ENCODE measurements at places on chromosomes 12 and 14.

DNA sequence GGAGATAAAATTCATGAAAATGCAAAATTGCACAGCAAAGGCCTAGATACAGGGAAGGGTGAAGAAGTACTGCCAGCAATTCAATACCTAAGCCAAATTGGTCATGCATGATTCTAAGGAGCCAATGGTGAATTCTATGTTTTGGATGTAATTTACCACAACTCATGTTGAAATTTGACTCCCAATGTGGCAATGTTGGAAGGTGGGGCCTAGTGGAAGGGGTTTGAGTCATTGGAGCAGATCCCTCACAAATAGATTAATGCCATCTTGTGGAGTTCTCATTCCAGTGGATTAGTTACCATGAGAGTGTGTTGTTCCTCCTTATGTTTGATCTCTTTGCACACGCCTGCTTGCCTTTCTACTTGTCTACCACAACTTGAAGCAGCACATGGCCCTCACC, 194.0 kb upstream of the ALG10 start:
- no peak for DNase-seq

GRCh38 chr12:115930336-115930735, 347.2 kb downstream of the MED13L start:
- no peak for DNase-seq

- no peak for DNase-seq
These were observed 187.1 kb downstream of the KICS2 start for GRCh38 chr12:64034901-64035576.

DNA sequence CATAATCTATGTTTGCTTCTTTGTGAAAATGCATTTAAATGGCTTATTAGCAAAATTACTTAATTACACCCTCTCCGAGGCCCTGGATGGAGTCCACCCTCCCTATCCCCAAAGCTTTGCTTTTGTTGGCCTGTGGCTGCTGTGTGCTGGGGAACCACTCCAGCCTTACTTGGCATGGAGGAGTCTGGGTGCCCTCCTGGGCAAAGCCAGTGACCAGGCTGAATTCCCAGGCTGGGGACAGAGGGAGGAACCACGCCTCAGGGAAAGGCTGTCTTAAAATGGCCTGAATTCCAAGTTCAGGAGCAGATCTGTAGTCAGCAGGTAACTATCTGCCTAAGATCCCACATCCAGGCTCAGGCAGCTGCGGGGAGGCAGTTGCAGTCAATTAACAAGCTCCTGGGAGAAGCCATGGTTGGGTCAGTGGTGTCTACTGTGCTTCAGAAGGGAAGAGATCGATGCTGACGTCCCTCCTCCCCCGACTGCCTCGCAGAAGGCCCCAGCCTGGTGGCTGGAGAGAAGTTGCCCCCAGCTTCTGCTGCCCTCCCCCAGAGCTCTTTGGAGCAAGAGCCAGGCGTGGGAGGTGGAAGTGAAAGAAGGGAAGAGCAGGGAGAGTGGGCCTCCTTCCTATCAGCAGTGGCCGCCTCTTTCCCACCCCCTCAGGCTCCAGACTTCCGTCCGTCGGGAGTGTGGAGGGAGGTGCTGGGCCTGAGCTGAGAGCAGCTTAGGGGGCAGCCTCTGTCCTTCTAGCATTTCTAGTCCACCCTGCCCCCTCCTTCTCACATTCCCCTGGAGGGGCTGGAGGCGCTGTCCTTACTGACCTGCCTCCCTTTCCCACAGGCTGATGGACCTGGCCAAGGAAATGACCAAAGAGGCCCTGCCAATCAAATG, 11.3 kb downstream of the VASH1 start:
- no peak for DNase-seq

GRCh38 chr14:90062127-90062794, 467 bp downstream of the KCNK13 start:
- DNase-seq = no peak

DNA sequence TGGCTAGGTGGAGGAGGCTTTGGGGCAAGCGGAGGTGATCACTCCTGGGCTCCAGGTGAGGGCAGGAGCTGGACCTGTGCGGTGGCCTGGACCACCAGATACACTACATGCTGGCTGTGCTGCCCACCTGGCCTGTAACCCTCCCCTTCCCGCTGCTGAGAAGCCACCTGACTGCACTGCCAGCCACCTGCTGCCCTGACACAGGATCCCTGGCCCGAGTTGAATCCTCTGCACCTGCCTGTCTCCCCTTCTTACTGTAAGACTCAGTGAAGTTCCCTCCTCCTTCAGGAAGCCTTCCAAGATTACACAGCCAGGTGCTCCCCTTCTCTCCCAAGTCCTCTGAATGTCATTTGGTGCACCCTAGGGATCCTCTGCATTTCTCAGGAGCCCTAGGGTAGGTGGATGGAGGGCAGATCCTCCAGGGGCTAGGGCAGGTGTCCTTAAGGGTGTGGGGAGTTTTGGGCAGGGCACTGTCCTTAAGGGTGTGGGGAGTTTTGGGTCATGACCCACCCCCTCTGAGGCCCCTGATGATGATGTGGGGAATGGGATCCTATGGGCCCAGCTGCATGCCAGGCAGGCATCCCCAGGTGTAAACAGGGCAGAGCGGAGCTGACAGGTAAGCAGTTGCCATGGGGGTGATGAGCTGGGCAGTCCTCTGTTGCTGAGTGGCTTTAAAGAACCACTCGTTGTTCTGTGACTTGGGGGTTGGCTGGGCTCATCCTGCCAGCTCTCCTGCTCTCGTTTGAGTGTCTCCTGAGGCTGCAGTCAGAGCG, 6.7 kb upstream of the MTA1 start:
- no peak for DNase-seq

- no peak for DNase-seq
These were observed 1.4 kb upstream of the PTPRQ start for GRCh38 chr12:80442426-80443222.

- DNase-seq = no peak
These were observed 2.7 kb upstream of the KRT6B start for GRCh38 chr12:52454411-52455201.

GRCh38 chr12:31589904-31590641, 863 bp downstream of the DENND5B start:
- no peak for DNase-seq

GRCh38 chr12:96994900-96995299, 87.8 kb downstream of the NEDD1 start:
- DNase-seq = no peak
